CD4-positive, alpha-beta T cell treated with Interleukin-2 at 100 ng/mL for 4 hours (primary cell): ENCODE measurements at places on chromosomes 12 and 14.

GRCh38 chr12:8819666-8819980 lies 2.8 kb upstream of the A2ML1 start:
- DNase-seq, result no peak

GRCh38 chr14:20262642-20263128 lies 23.6 kb downstream of the OR11H4 start:
- no peak for DNase-seq

GRCh38 chr12:11819643-11820042 lies 170.2 kb downstream of the ETV6 start:
- DNase-seq, result no peak

DNA sequence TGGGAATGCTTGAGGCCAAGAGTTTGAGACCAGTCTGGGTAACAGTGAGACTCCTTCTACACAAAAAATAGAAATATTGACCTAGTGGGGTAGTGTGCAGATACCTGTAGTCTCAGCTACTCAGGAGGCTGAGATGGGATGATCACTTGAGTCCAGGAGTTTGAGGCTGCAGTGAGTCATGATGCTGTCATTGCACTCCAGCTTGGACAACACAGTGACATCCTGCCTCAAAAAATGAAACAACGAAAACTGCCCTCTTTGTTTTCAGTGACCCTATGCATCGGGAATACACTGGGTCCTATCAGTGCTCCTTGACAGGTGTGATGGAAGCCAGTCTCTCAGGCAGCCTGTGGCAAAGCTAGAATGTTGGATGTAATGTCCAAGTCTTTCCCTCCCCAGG lies 311.5 kb upstream of the OR4E1 start:
- DNase-seq, result no peak

GRCh38 chr12:107938446-107938845 lies 163.9 kb downstream of the ASCL4 start:
- no peak for DNase-seq

- DNase-seq, result no peak
These were observed 20.7 kb downstream of the KIF26A start for GRCh38 chr14:104158827-104159798.

- no peak for DNase-seq
These were observed 26.2 kb downstream of the IRF2BPL start for GRCh38 chr14:77002335-77002734.

DNA sequence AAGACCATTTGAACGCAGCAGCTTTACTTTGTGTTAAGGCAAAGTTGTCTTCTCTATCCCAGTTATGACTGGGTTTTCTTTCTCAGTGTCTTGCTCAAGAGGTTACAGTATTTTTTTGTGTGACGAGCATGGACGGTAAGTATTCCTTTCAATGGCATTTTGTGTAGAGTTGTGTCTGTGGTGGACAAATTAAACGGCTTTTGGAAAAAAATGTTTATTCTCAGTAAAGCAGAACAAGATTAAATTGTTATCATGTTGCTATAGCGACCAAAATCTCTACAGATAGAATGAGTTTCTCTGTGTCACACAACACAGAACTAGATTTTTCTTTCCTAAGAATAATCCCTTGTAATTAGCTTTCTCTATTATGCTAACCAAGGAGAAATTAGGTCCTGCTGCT lies 417.1 kb downstream of the AEBP2 start:
- no peak for DNase-seq

GRCh38 chr14:54643696-54644176 lies 76.8 kb downstream of the SAMD4A start:
- DNase-seq, result no peak

DNA sequence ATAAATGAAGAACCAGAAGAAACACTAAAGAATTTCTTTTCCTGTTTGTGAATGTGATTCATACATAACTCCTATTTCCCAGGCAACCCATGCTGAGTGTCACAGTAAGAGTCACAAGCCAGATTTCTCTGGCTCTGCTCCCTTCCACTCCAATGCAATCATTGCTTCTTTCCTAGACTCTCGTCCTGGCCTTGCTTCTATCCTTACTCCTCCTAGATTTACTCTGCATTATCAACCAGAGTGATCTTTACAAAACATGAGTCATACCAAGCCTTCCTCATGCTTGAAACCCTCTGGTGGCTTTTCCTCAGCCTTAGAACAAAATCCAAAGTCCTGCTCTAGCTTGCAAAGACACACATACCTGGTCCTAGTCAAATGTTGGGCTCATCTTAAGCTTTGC lies 13.3 kb downstream of the IL22 start:
- DNase-seq, result no peak

GRCh38 chr12:110744601-110745264 lies 2.0 kb upstream of the PPP1CC start:
- no peak for DNase-seq

GRCh38 chr12:47207340-47207717 lies 127.6 kb upstream of the AMIGO2 start:
- DNase-seq, result peak; percentile 43

GRCh38 chr14:75127903-75128595 lies 1.2 kb upstream of the NEK9 start:
- DNase-seq, result no peak

GRCh38 chr14:39467889-39468524 lies 35.8 kb upstream of the FBXO33 start:
- DNase-seq, result no peak

DNA sequence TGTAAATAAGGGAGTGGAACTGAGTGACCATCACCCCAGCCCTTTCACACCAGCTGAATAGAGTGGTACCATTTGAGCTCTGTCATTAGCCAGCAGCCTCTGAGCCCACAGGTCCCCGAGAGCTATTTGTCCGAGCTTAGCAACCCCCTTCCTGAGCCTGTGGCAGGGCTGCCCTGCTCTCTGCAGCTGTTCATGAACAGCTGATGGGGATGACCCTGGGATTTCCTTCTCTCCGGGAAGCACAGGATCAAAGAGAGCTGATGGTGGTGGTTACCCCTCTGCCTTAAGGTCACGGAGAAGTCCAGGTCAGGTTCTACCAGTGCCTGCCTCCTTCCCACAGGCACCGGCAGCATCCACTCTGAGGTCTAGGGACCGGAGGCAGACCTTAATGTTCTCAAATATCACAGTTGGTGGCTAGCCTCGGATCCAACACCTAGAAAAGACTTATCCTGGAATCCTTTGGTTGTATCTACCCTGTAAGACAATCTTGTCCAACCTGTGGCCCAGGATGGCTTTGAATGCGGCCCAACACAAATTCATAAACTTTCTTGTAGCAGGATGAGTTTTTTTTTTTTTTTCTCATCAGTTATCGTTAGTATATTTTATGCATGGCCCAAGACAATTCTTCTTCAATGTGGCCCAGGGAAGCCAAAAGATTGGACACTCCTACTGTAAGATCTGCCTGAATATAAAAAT lies 81.1 kb downstream of the ESRRB start:
- no peak for DNase-seq

- DNase-seq, result no peak
These were observed 25.2 kb downstream of the PMCH start for GRCh38 chr12:102172436-102172835.

GRCh38 chr12:58487678-58488161 lies 432.6 kb downstream of the LRIG3 start:
- DNase-seq, result no peak

GRCh38 chr14:43116341-43116740 lies 1390.7 kb downstream of the FSCB start:
- DNase-seq, result no peak

GRCh38 chr14:87148655-87149054 lies 844.3 kb downstream of the GALC start:
- DNase-seq, result no peak

DNA sequence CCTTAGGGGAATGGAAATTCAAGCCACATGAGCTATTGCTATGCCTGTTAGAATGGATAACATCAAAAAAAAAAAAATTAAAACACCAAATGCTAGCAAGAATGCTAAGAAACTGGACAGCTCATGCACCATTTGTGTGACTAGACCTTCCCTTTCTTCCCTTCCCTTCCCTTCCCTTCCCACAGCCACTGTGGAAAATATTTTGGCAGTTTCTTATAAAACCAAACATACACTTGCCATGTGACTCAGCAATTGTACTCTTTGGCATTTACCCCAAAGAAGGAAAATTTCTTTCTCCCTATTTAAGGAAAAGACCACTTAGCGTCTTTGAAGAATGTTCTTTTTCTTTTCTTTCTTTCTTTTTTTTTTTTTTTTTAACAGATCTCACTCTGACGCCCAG lies 49.1 kb upstream of the FKBP4 start:
- no peak for DNase-seq

- no peak for DNase-seq
These were observed 82.1 kb upstream of the TMCC3 start for GRCh38 chr12:94732367-94732990.

- no peak for DNase-seq
These were observed 34.2 kb downstream of the PTGER2 start for GRCh38 chr14:52348279-52348678.
